ENCODE measurements at places on chromosomes 2 and 18. TPM values are rescaled to one million over a fixed set of nuclear protein-coding genes. Genes with fewer than 3 reads are reported as not detected.

ACMSD gene
- total RNA-seq, result not detected

TMEM198 gene
- total RNA-seq, result under 0.01 TPM

PRKAG3 gene
- total RNA-seq, result not detected

NPAS2 gene
- 5.4 TPM for total RNA-seq

UGT1A4 gene
- total RNA-seq, result not detected

SERPINB12 gene
- not detected for total RNA-seq

FARSB gene
- total RNA-seq, result 5.6 TPM

LAMA3 gene
- 13.4 TPM for total RNA-seq

C2orf80 gene
- not detected for total RNA-seq

CSRNP3 gene
- total RNA-seq, result 0.76 TPM

GPR45 gene
- not detected for total RNA-seq

CEP76 gene
- 15.3 TPM for total RNA-seq

CYTIP gene
- total RNA-seq, result not detected

RNF181 gene
- total RNA-seq, result 267 TPM

CKAP2L gene
- 0.76 TPM for total RNA-seq

SLC11A1 gene
- 0.09 TPM for total RNA-seq

DLX2 gene
- total RNA-seq, result not detected
